Lung (tissue), 17 donors: ENCODE measurements at places on chromosomes 3 and 15. TPM values are rescaled to one million over a fixed set of nuclear protein-coding genes. Genes with fewer than 3 reads are reported as not detected.
A peak's percentile ranks its signal among the peaks of the same experiment; 100 is the strongest.

- DNase-seq: no peak
Observed at GRCh38 chr3:191047930-191048329, 151.1 kb upstream of the OSTN start.

- DNase-seq: no peak
Observed at GRCh38 chr3:183293966-183294365, 40.9 kb downstream of the B3GNT5 start.

GRCh38 chr15:80455668-80456442 is 51.7 kb downstream of the ARNT2 start:
- peak; percentile 89 for DNase-seq

DNA sequence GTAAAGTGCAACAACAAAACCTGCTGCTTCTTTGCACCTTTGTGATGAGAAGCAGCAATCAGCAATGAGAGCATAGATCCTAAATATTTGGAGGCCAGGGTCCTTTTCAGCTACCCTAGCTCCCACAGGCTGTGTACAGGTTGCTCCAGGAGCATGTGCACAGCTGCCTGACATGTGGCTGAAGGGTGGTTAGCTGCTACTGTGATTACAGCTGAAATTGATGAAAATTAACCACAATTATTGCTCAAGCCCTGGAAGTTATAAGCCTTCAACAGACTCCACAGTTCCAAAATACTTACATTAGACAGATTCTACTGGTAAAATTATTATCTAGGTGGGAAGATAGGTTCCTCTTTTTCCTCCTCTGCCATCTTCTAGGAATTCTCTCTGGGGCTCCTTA is 28.5 kb downstream of the COMMD2 start:
- no peak for DNase-seq

- no peak for DNase-seq
Observed at GRCh38 chr15:29056839-29057450, 171.2 kb downstream of the APBA2 start.

- DNase-seq: no peak
Observed at GRCh38 chr15:93245661-93246042, 156.6 kb upstream of the RGMA start.

DNA sequence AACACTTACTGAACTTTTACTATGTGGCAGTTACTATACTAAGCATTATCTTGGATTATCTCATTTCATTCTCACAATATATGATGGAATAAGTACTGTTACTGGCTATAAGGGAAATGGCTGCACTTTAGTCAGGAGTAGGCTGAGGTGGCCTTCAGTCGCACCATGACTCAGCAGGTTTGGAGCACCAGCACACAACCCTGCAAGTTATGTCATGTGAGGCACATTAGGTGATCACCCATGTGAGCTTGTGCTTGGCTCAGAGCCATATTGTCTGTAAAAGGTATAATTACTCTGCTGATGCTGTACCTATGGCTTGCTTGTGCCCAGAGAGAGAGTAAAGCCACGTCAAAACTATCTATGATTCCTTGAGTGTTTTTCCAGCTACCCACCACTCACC is 54.1 kb upstream of the TIPARP start:
- no peak for DNase-seq

GRCh38 chr3:189167027-189167766 is 4.6 kb upstream of the TPRG1 start:
- DNase-seq: no peak

GRCh38 chr15:69132977-69133861 is 27.2 kb upstream of the GLCE start:
- no peak for DNase-seq

DNA sequence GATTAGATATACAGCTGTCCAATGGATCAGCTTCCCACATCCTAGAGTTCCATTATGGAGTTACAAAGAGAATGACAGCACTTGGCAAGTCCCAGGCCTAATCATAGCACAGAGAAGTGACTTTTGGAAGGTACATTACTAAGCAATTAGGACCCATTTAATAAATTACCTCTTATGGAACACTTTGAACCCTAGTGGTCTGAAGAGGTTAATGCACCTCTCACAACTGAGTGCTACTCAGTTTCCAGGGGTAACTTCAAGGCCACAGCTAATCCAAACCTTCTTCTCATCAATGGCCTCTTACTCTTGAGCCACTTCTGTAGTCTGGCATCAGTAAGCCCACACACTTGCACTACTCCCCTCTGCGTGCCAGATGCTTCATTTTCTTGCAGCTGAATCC is 34.9 kb upstream of the MEIS2 start:
- DNase-seq: no peak

Gene SLC27A2
- 3.5 TPM for polyA plus RNA-seq

Gene SEMA3B
- polyA plus RNA-seq: 39.6 TPM

Gene GPR149
- not detected for polyA plus RNA-seq

Gene CERS3
- polyA plus RNA-seq: 0.10 TPM

Gene ITIH1
- polyA plus RNA-seq: 0.35 TPM
